ENCODE measurements at places on chromosomes 3 and 15.

DNA sequence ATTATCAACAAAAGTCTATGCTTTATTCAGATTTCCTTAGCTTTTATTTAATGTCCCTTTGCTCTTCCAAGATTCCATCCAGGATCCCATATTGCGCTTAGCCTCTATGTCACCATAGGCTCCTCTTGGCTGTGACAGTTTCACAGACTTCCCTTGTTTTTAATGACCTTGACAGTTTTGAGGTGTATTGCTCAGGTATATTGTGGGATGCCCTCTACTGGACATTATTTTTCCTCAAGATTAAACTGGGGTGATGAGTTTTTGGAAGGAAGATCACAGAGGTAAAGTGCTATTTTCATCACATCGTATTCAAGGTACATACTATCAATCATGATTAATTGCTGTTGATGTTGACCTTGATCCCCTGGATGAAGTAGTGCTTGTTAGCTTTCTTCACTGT, 99.1 kb upstream of the SMAD3 start:
- DNase-seq: no peak

DNA sequence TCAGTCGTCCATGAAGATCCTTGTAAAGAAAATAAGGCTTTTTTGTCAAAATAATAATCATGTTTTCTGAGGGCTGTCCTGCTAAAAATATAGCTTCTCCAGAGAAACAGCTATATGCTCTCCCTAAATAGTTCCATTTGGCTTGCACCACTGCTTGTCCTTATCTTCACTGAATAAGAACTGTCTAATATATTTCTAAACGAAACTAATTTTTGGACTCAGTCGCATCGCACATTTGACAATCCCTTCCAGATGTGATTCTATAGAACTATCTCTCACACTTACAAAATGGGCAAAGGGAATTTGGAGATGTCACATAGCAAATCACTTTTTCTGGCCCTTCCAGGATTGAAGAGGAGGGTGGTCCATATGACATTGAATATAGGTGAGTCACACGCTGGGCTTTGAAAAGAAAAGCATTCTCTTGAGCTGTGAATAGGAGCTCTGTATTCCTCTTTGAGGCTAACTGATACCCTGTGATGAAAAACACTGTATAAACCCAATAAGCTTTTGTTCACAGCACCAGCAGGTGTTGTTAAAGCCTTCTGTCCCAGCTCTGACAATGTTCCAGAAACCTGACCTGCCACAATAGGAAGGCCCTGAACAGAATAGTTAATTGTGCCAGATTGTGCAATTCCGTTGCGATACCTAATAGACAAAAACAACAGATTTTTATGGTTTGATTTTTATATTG, 1144.2 kb downstream of the ROBO2 start:
- DNase-seq: no peak

GRCh38 chr3:178584722-178585380, 48.6 kb downstream of the KCNMB2 start:
- DNase-seq: no peak

GRCh38 chr3:18011387-18011786, 269.0 kb upstream of the TBC1D5 start:
- DNase-seq: no peak

- DNase-seq: no peak
These were observed 553.8 kb downstream of the MAGI1 start for GRCh38 chr3:65484964-65485363.

DNA sequence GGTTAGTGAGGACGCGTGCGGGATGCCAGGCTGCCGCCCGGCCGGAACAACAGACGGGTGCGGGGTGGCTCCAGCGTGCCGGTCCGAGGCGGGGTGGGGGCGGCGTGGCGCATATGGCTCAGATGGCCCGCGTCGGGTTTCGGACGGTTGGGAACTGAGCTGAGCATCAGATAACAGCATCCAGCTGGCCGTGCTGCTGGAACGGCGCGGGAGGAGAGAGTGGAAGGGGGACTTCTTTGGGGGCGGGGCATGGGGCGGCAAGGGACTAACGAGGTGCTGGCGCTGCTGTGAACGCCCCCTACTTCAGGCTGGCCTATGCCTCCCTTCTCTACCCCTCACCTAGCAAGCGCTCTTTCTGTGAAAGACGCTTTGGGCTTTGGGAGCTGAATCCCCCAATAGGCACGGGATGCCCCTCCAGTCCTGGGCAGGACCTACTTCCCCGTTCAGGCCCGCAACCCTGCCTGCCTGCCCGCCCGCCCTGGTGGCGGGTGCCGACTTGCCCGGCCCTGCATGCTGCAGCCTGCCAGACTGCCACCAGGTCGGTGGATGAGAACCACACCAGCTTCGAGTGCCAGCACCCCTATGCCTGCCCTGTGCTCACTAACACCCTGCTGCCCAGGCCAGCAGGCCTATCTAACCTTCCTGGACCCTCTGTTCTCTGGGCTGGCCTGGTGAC, 542 bp downstream of the INKA1 start:
- peak; percentile 22 for DNase-seq

GRCh38 chr15:25775317-25775912, 87.7 kb downstream of the ATP10A start:
- DNase-seq: no peak

DNA sequence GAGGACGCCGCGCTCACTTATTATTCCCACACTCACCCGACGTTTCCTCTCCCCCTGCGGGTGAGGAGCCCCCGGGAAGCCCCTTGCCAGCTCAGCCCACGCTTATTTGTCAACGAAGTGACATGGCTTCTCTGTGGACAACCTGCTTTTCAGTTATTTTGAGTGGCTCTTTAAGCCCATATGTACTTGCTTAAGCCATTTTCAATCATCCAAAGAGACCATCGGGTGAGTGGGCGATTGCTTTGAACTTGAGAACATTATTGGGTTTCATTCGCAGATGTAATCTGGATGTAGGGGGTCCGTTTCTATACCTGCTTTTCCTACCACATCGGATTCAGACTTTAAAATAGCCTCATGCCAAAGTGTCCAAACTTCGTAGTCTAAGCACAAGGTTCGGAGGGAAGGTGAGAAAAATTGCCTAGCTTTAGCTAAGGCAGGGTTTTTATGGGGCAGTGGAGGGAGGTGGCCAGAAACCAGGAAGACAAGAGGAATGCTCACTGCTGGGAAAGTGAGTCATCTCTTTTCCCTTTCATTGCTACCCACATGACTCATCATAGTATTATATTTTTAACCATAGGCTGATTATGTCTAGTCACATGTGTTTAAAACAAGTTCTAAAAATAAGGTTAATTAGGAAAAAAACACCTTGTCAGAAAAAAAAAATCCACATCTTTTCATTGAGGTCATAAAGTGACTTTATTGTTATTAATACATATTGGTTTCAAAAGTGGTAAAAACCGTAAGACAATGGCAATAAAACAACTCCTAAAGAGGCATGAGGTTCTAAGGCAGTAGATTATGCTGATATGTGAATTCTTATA, 773.1 kb upstream of the NR2F2 start:
- no peak for DNase-seq
